Effector CD4-positive, alpha-beta T cell (primary cell): ENCODE measurements at places on chromosomes 16 and 17.
A peak's percentile ranks its signal among the peaks of the same experiment; 100 is the strongest.

GRCh38 chr17:19261426-19261825, 24.3 kb downstream of the EPN2 start:
- DNase-seq: no peak

DNA sequence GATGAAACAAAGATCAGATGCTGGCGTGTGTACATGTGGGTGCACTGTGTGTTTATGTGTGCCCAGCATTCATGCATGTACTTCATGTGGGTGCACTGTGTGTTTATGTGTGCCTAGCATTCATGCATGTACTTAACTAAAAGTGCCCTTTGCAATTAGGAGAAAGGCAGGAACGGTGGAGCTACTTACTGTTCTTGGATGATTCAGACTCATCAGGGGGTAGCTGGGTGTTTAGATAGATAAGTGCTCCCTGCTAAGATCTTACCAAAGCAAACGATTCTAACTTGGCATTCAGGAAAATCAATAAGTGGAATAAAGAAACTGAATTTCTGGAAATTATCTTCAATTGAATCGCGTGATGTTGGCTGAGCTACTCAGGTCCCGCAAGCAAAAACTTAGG, 8.6 kb upstream of the MYH2 start:
- DNase-seq: no peak

- no peak for DNase-seq
Observed at GRCh38 chr16:20889625-20890275, 10.4 kb downstream of the DCUN1D3 start.

- DNase-seq: no peak
Observed at GRCh38 chr16:12081048-12081404, 104.5 kb downstream of the SNX29 start.

- DNase-seq: no peak
Observed at GRCh38 chr16:28967156-28967555, 7.4 kb upstream of the SPNS1 start.

GRCh38 chr16:85310868-85311585, 198.8 kb upstream of the CIBAR2 start:
- DNase-seq: peak; percentile 18

DNA sequence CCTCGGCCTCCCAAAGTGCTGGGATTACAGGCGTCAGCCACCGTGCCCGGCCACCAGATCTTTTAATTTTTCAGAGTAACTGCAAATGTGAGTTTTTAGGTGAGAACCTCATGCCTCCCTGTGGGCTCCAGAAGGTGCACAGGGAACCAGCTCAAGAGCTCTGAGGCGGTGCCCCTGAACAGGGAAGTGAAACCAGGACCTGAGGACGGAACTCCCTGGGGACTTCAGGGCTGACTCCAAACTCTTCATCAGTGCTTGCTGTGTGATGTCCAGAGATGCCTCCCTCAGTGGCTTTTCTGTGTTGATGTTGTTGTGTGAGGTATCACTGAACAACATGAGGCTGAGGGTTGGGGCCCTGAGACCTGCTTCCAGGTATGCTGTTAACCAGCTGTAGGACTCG, 23.8 kb downstream of the SLC12A3 start:
- DNase-seq: no peak

DNA sequence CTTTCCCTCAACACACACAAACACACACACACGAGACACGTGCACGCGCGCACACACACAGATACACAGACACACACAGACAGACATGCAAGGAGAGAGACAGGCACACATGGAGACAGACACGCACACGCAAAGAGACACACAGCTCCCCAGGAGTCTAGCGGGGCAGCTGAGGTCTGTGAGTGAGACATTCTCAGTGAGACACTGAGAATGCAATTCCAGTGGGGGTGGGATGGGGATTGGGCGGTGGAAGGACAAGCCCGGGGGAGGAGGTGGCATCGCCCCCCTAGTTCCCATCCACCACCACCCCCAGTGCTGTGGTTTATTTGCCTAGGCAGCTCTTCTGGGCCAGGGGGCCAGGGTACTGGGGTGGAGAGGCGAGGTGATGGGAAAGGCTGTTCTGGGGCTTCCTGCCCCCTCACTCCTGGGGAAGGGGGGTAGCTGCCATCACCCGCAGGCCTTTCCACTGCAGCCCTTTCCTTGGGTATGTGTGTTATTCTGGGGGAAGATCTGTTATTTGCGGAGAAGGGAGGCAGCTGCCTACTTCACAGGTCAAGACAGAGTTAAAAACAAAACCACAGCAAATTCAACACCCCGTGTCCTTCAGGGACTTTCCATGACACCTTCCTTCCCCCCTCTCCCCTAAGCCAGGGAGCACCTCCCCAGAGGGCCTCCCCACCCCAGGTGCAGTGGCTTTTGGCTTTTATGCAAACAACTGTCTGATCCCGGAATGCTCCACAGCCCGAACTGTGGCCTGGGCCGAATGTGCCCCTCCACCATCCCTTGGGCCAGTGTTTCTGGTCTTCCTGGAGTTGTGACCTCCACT, 18.0 kb downstream of the GRB7 start:
- DNase-seq: peak; percentile 47

DNA sequence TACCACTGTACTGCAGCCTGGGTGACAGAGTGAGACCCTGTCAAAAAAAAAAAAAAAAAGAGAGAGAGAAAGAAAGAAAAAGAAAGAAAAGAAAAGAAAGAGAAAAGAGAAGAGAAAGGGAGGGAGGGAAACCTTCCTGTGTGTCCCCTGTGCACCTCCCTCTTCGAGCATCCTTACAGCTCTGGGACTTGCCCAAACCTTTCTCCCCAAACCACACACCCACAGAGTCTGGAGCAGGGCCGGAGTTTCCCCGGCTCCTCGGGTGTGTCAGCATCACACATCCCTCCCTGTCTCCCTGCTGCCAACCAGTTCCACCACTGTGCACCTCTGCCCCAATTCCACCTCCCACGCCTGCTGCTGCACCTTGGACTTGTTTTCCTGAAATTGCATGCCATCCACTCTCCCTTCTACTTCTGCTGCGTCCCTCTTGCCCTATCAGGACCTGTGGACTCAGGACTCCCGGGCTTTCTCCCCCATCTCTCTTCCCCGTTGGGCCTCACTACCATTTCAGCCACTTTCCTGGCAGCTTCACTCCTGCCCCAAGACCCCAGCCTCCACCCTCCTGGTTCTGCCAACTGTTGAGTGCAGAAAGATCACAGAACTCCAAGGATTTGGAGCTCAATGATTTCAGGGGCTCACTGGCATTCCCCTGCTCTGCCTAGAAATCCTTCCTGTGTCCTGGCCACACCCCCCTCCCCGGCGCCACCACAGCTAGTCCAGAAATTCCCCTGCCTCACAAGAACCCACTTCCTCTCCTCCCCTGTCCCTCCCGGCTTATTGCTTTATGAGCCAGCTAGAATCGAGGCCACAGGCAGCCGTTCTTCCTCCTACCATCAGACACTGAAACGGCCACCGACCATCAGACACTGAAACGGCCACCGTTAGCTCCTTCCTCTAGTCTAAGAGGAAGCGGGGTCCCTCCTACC, 3.7 kb upstream of the CDK3 start:
- no peak for DNase-seq

DNA sequence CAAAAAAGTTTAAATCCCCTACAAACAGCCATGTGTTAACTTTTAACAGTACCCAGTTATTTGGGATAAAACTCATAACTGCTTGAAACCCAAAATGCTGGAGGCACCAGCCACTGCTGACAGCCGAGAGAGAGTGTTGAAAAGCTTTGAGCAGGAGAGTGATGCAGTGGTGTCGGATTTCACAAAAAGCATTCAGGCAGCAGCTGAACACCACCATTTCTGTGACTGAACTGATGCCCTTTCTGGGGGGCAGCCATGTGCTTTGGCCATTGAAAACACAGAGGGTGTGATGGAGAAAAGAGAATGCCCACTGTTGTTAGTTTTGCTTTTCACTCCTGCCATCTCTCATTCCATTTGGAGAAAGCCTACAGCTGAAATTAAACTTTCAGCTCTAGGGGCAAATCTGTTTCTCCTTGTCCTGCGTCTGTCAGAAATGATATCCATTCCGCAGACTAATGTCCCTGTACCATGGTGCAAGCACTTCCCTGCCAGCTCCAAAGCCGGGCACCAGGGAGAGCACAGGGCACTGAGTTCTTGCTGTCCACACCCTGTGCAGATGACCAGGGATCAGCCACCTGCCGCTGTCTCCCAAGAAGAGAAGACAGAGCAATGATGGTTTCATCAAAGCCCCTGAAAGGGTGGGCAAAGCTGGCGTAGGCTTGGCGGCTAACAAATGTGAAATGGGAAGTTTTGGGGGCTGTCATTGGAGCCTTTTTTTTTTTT, 16.6 kb upstream of the MLYCD start:
- no peak for DNase-seq

- no peak for DNase-seq
Observed at GRCh38 chr17:65474660-65475059, 86.8 kb downstream of the AXIN2 start.

DNA sequence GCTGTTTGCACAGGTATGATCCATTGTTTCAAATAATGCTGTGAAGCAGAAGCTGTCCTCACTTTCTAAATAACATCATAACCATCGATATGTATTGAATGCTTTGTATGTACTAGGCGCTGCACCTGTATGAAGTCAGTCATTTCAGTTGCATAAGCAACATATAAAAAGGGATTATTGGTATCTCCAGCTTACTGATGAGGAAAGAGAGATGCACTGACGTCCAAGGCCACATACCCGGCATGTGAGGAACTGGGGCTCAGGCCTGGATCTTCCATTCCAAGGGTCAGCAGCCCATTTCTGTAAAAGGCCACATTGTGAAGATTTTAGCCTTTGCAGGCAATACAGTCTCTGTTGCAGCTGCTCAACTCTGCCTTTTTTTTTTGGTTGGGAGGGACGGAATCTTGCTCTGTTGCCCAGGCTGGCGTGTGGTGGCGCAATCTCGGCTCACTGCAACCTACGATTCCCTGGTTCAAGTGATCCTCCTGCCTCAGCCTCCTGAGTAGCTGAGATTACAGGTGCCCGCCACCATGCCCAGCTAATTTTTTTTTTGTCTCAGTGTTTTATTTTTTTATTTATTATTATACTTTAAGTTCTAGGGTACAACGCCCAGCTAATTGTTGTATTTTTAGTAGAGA, 244.7 kb downstream of the MRTFB start:
- DNase-seq: no peak

DNA sequence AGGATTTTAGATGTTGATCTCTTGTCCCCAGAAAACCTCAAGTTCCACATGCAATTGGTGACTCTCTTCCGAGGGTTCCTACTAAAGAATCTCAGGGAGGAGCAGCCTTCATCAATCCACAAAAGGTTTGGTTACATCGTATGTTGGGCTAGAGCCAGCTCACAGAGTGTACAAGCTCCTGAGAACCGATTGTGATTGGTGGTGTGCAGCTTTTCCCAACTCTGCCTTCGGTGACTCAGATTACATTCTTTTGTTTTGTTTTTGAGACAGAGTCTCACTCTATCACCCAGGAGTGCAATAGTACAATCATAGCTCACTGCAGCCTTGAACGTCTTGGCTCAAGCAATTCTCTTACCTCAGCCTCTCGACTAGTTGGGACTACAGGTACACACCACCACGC, 172.4 kb downstream of the PMP22 start:
- no peak for DNase-seq

DNA sequence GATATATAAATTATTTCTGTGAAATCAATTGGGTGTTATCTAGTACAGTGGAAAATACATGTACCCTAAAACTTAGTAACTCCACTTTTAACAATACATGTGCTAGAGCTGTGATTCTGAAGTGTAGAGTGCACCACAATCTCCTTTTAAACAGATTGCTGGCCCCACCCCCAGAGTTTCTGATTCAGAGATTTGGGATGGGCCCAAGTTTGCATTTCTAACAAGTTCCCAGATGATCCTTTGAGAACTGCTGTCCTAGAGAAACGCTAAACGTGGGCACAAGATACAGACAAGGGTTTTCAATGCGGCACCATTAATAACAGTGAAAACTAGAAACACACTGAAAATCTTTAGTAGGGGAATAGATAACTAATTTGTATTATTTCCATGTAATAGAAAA, 49.2 kb downstream of the NXPH3 start:
- no peak for DNase-seq

- DNase-seq: no peak
Observed at GRCh38 chr16:17362946-17363345, 107.8 kb downstream of the XYLT1 start.

DNA sequence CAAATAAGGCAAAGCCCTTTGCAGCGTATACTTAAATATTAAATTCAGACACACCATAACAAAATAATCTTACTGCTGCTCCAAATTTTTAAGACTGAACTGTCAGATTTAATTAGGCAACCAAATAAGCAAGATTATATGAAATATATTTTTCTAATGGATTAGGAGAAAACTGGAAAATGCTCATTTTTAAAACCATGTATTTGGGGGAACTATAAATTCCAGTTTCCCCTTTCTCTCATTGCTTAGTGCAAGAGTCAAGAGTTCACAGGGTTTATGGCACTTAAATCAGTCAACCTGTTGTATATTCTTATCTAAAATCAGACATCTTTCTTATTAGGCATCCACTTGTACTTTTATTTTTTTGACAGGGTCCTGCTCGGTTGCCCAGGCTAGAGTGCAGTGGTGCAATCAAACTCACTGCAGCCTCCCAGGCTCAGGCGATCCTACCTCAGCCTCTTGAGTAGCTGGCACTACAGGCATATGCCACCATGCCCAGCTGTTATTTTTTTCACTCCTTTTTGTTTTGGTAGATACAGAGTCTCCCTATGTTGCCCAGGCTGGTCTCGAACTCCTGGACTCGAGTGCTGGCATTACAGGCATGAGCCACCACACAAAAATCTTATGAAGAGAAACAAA, 2.1 kb upstream of the KANSL1 start:
- no peak for DNase-seq

DNA sequence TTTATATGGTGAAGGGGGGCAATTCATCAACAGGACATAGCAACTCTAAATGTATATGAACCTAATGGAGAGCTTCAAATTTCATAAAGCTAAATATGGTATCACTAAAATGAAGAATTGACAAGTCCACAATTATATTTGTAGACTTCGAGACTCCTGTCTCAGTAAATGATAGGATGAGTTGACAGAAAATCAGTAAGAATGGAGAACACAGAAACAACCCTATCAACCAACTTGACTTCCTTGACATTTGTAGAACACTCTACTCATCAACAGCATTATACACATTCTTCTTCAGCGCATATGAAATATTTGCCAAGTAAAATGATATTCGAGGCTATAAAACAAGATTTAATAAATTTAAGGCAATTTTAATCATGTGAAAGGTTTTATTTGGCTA, 322.9 kb upstream of the MAF start:
- no peak for DNase-seq

DNA sequence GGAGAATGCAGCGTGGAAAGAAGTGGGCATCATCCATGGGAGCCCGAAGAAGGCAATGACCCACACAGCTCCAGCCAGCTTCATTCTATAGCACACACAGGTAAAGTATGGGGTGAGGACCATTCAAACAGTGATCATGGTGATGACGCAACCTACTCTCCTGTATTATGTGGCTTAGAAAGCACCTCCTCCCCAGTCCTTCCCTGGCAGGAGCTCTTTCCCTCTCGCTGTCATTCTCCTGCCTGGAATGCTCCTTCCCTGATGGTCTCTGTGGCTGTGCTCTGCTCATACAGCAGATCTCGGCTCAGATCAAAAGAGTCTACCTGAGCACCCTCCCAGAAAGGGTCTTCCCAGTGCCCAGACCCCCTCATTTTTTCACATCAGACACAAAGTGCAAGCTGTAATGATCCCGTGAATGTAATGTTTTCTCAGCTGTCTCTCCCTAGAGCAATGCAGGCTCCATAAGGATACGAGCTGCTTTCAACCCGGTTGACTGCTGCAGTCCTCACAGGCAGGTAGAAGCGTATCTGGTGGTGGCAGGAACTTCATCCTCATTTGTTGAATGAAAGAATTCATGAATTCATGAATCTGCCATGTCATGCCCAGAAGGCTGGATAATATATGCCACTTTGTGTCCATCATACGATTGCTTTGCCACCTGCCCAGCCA, 248.8 kb downstream of the HS3ST3A1 start:
- DNase-seq: no peak
